ENCODE measurements at places on chromosomes 7 and 10. TPM values are rescaled to one million over a fixed set of nuclear protein-coding genes. Genes with fewer than 3 reads are reported as not detected.

DNA sequence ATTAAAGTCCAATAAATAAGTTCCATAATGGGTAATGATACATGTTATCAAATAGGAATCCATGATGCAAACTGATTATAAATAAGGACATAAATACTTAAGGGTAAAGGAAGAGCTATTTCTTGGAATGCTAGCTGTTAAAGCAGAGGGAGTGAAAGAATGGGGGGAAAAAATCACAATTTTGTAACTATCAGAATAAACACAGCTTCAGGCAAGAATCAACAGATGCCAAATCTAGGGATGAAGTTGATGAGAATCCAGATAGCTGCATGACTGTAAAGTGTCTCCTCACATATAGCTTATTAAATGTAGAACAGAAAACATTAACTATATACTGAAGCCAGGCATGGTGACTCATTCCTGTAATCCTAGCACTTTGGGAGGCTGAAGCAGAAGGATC is 4.9 kb downstream of the IPMK start:
- no peaks in the 10 kb centered on the region for H3K27me3 ChIP-seq
- no peak for DNase-seq
- H3K36me3 ChIP-seq, result no peaks in the 10 kb centered on the region
- no peak overlapping the region for H3K4me3 ChIP-seq

DNA sequence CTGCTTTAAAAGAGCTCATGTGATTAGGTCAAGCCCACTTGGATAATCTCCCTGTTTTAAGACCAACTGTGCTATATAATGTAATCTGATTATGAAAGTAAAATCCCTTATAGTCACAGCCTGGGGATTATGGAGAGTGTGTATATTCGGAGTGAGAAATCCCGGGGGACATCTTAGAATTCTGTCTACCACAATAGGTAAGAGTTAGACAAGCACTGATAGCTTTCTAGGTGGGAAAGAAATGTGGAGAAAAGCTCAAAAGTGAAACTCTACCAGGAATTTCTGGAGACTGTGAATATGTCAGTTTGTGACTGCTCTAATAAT is 2.9 kb upstream of the VCL start:
- H3K27ac ChIP-seq, result no peak overlapping the region
- H3K4me1 ChIP-seq, result peaks cover 2% of the 10 kb centered on the region
- no peak overlapping the region for H3K4me3 ChIP-seq
- no peaks in the 10 kb centered on the region for H3K27me3 ChIP-seq
- no peak for DNase-seq

- no peaks in the 10 kb centered on the region for H3K36me3 ChIP-seq
- no peaks in the 10 kb centered on the region for H3K4me1 ChIP-seq
- H3K4me3 ChIP-seq, result no peak overlapping the region
- no peaks in the 10 kb centered on the region for H3K27me3 ChIP-seq
Measured at GRCh38 chr7:2754086-2754485, 66.1 kb downstream of the AMZ1 start.

DNA sequence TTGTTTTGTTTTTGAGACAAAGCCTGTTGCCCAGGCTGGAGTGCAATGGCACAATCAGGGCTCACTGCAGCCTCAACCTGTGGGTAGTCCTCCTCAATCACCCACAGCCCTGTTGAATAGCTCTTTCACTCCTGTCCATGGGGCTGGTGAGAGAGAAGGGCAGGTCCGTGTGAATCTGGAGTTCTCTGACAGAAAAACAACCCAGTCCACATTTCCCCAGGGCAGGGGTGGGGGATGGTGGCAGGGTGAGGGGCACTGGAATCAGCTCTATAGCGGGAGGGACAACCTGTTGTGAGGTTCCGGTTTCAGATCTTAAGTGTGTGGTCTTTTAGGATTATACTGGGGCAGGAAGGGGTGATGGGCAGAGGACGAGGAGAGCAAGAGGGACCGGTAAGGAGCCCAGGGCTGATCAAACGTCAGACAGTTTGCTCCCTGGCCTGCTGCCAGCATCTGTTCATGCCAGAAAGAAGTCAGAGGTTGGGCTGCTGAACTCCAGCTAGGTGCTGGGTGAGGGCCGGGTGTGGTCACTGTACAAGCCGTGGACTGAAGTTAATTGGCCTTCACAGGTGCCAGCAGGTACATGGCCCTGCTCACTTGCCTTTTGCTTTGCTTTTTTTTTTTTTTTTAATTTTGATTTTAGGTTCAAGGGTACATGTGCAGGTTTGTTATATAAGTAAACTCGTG is 33.2 kb upstream of the MKRN1 start:
- H3K27ac ChIP-seq, result no peak overlapping the region
- no peaks in the 10 kb centered on the region for H3K27me3 ChIP-seq
- no peaks in the 10 kb centered on the region for H3K36me3 ChIP-seq
- DNase-seq, result peak; percentile 89
- no peak overlapping the region for H3K4me3 ChIP-seq

Gene NEURL1
- polyA plus RNA-seq, result 0.11 TPM

- no peaks in the 10 kb centered on the region for H3K27me3 ChIP-seq
- no peak overlapping the region for H3K4me3 ChIP-seq
Measured at GRCh38 chr7:22267930-22268615, 88.9 kb downstream of the RAPGEF5 start.

DNA sequence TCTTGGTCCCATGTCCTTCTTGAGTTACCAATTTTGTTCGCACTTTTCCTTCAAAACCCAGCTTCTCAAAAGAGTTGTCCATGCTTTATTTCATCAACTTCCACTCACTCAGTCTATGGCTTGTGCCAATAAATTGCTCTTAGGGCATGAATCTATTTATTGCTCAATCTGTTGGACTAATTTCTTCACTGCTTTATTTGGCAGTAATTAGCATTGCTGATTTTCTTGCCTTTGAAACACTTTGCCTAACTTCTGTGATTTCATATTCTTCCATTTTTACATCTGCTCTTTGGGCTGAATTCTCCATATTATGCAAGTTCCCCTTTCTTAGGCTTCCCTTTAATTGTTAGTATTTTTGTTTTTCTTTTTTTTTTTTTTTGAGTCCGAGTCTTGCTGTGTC is 16.8 kb downstream of the DLD start:
- peaks cover 32% of the 10 kb centered on the region for H3K36me3 ChIP-seq
- peak overlapping the region; percentile 17 for H3K27ac ChIP-seq
- no peaks in the 10 kb centered on the region for H3K27me3 ChIP-seq

Gene CDK1
- polyA plus RNA-seq, result 1.2 TPM

Gene SPDYE8
- polyA plus RNA-seq, result not detected

Gene RADIL
- polyA plus RNA-seq, result not detected
